ENCODE measurements at places on chromosomes 12 and 14. TPM values are rescaled to one million over a fixed set of nuclear protein-coding genes. Genes with fewer than 3 reads are reported as not detected.
A peak's percentile ranks its signal among the peaks of the same experiment; 100 is the strongest.

DNA sequence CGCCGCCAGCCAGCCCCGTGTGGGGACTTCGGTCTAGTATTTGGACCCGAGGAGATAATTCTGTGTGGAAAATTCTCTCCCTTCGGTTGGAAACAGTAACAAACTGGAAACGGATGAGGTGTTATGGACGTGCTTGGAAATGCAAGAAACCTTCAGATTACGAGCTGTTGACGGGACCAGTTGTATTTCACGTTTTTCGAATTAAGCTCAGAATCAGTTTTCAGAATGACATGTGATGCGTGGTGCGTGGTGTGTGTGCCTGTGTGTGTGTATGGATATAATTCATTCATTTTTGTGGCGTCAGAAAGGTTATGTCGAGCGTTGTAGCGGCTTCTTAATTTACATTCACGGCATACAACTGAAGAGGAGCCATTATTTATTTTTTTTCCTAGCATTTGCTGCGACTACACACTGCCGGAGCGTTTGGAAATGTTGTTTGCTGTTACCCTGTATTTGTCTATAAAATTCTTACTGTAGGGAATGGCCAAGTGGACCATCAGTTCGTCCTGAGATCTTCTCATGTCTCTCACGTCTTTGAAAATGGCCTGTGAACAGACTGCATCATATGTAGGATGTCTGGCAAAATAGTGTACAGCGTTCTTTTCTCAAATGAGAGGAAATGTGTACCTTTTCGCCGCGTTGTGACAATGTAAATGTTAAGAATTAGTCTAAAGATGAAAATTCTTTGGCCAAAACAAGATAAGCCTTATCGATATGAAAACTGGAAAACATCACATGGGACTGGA is 1.3 kb downstream of the TRAF3 start:
- DNase-seq: no peak

The TGM1 gene
- total RNA-seq: 6.4 TPM

The EPYC gene
- not detected for total RNA-seq

The NDUFA12 gene
- 127 TPM for total RNA-seq

DNA sequence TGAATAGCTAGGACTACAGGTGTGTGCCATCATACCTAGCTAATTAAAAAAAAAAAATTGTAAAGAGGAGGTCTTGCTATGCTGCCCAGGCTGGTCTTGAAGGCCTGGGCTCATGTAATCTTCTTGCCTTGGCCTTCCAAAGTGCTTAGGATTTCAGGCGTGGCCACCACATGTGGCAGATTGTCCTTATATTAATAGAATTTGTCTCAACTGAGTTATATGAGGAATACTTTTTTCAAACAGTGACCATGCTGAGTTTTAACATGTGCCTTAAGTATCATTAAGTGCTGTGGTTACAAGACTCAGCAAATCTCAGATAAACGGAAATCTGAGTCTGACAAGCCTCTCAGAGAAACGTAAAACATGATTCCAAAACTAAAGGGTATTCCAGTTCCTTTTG is 83.2 kb upstream of the FERMT2 start:
- no peak for DNase-seq

- no peak for DNase-seq
These were observed 3.0 kb upstream of the KRT6A start for GRCh38 chr12:52496054-52496453.

DNA sequence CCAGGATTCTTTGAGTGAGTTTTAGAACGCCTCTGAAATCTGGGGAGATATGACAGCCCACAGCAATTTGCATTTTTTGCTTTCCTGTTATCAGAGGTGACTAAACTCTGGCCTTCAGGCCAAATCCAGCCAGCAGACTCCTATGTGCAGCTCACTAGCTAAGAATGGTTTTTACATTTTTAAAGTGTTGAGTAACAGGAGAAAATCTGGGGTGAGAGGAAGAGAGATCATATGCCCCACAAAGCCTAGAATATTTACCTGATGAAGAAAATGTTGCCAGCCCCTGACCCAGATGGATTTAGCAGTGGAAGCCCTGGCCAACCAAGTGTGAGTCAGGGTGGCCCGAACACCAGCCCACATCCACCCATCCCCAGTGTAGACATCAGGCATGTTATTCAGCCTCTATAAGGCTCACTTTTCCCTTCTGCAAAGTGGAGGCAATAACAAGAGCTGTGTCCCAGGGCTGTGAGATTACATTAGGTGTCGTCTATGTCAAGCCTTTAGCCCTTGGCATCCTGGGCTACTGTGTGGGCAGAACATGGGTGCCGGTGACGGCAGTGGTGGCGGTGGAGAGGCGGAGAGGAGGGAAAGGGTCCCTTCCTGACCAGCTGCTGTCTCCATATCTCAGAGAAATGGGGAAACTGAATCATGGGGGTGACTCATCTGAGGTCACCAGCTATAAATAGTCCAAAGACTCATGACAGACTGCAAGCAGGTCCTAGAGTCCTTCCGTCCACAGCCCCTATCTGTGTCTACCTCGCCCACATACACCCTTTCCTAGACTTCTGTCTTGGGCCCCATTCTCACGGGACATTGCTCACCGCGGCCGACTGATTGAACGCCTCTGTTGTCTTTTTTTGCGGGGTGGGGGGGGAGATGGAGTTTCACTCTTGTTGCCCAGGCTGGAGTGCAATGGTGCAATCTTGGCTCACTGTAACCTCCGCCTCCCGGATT is 32.6 kb upstream of the CD9 start:
- no peak for DNase-seq

GRCh38 chr12:130136509-130137039 is 25.7 kb upstream of the FZD10 start:
- DNase-seq: no peak

The ASCL1 gene
- 5.1 TPM for total RNA-seq

DNA sequence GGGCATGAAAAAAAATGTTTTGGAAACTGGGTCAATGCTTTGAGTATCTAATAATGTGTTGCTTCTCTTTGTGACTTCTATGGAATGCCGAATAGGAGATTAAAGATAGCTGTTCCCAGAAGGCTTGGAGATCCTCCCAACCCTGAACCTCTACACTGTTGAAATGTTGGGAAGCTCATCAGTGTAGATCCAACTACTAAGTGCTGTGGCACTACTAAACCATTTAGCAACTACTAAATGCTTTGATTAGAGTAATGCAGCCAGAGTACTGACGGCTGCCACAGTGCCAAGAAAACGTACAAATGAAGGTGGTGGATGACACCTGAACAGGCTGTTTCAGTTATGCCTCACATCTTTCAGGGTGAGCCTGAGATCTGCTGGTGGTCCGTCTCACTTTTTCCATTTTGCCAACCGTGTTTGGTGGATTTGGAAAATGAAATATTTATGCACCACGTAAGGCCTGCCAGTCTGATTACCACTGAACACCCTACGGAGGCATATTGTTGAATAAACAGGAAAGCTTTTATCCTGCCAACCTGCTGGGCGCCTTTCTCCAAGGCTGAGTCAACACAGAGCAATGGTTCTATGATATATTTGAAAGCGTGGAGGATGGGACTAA is 938.0 kb upstream of the FLRT2 start:
- no peak for DNase-seq

DNA sequence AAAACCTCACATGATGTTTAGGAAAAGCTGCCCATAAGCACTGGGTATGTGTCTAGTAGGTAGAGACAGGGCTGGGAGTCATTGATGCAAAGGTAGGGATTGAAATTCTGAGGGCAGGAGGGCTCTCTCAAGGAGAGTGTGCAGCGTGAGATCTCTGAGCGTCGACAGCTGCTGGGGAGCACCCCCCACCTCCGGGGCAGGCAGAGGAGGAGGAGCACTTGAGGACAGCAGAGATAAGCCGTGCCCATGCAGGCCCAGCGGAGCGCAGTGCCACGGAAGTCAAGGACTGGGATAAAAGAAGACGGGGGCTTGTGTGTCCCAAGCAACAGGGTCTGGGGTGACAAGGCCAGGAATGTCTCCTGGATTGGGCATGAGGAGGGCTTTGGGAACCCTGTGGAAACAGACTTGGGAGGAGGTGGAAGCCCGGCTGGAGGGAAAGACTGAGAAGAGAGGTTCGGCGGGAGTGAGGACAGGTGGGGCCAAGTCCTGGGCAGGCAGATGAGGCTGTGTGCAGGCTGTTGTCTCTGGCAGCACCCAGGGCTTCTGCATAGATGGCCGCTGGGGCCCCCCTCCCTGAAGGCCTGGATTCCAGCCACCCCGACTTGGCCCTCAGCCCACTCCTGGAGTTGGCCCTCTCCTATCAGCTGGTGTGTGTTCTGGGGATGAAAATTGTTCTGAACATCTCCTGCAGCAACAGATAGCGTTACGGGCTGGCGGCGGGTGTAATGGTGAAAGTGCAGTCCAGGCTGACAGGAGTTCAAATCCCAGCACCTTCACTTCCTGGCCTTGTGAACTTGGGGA is 1.9 kb downstream of the CACNA2D4 start:
- DNase-seq: peak; percentile 0

GRCh38 chr12:28121899-28122655 is 68.2 kb upstream of the CCDC91 start:
- DNase-seq: no peak

The AKAP6 gene
- 9.7 TPM for total RNA-seq

The AJUBA gene
- 33.1 TPM for total RNA-seq

The TPPP2 gene
- total RNA-seq: not detected

The SLCO1C1 gene
- total RNA-seq: 0.36 TPM

The RAB21 gene
- 59.1 TPM for total RNA-seq

The AMN gene
- total RNA-seq: 0.23 TPM

- DNase-seq: no peak
These were observed 7.8 kb upstream of the TBX3 start for GRCh38 chr12:114691763-114692185.

DNA sequence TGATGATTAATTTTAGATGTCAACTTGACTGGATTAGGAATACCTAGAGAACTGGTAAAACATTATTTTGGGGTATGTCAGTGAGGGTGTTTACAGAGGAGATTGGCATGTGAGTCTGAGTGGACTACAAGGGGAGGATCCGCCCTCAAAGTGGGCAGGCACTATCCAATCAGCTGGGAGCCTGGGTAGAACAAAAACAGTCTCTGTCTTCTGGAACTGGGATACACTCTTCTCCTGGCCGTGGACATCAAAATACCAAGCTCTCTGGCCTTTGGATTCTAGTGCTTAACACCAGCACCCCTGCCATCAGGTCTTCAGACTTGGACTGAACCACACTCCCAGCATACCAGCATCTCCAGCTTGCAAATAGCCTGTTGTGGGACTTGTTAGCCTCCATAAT is 4.4 kb upstream of the SCAF11 start:
- DNase-seq: no peak

DNA sequence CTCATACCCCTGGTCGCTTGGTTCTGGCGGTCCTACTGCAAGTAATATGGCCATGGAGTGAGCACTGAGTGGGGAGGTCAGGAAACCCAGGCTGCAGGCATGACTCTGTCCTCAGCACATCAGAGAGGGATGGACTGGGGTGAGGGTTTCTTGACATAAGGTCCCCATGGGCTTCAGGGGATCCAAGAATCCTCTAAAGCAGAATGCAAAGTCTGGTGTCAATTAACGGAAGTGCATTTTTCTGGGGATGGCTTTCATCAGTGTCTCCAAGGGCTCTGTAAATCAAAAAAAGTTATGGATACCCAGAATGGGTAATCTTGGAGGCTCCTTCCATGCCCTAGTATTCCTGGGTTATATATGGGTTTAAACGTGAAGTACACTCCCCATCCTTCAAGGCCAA is 3.7 kb downstream of the FIGNL2 start:
- no peak for DNase-seq

- DNase-seq: no peak
These were observed 126.4 kb upstream of the PLEKHA5 start for GRCh38 chr12:19003141-19003540.

- no peak for DNase-seq
These were observed 10.8 kb downstream of the RAPGEF3 start for GRCh38 chr12:47747596-47748506.

- peak; percentile 55 for DNase-seq
These were observed 574 bp downstream of the WNK1 start for GRCh38 chr12:752695-753610.

DNA sequence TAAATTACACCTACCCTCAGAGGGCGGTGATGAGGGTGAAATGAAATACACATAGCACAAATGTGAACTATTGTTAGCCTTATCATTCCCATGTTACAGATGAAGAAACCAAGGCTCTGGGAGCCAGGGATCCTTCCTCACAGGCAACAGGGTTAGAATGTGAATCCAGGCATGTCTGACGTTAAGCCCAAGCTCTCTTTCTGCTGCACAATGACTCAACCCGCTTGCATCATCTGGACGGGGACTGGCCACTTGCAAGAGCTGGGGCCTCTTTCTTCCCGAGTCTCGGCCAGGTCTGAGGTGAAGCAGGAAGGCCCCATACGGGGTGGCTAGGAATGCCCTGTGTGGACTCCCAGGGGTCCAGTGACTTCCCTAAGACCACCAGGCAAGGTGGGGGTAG is 105.2 kb downstream of the RBM19 start:
- DNase-seq: no peak

- DNase-seq: no peak
These were observed 22.7 kb downstream of the LRTM2 start for GRCh38 chr12:1842905-1843640.
